ENCODE measurements at places on chromosomes 11 and 22.

DNA sequence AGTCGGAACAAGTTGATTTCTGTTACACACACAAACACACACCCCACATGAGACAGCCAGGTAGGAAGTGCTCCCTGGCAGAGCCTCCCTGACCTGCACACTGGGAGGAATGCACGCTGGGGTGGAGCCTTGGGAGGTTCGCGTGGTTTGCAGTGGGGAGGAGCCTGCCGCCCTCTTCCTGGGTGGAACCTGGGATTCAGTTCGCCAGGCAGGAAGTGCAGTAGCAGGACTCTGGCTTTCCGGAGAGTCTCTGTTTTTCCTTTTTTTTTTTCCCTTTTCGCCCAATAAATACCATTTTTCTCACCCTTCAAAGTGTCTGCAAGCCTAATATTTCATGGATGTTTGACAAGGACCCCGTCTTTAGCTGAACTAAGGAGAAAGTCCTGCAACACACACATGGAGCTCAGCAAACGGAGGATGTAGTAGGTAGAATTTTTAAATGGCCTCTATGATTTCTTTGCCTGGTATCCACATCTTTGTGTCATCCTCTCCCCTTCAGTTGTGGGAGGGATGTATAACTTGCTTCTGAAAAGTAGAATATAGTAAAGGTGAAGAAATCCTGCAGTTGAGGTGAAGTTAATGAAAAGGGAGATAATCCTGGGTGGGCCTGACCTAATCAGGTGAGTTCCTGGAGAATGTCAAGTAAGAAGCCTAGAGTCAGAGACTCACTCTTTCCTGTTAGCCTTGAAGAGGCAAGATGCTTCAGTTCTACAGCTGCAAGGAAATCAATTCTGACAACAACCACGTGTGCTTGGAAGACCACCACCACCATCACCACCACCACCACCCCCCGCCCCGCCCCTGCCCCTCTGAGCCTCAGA, 72.9 kb downstream of the PIWIL4 start:
- peak; percentile 61 for DNase-seq

- no peak for DNase-seq
Measured at GRCh38 chr11:2306452-2306823, 4.6 kb downstream of the TSPAN32 start.

DNA sequence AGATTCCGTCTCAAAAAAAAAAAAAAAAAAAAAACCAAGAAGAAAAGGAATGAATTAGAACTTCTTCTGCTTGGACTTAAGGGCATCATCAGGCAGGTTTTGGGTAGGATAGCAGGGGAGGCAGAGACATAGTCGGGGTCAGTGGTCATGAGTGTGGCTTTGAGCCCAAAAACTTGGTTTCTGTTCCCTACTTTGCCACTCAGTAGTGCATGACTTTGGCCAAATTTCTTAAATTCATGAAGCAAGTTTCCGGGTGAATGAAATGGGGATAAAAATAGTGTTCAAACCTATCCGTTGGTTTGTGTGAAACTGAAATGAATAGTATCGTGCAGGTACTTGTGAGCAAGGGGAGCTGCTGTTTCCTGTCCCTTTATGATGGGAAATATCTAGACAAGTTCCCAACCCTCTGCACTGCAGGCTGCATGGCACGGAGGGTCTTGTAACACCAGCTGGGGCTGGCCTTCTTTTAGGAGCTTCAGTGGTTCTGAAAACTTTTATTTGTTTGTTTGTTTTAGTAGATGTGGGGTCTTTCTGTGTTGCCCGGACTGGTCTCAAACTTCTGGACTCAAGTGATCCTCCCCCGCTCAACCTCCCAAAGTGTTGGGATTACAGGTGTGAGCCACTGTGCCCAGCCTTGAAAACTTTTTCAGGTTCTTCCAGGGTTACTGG, 18.4 kb downstream of the NEAT1 start:
- no peak for DNase-seq

- DNase-seq = no peak
Measured at GRCh38 chr11:36532941-36533601, 23.0 kb upstream of the TRAF6 start.

DNA sequence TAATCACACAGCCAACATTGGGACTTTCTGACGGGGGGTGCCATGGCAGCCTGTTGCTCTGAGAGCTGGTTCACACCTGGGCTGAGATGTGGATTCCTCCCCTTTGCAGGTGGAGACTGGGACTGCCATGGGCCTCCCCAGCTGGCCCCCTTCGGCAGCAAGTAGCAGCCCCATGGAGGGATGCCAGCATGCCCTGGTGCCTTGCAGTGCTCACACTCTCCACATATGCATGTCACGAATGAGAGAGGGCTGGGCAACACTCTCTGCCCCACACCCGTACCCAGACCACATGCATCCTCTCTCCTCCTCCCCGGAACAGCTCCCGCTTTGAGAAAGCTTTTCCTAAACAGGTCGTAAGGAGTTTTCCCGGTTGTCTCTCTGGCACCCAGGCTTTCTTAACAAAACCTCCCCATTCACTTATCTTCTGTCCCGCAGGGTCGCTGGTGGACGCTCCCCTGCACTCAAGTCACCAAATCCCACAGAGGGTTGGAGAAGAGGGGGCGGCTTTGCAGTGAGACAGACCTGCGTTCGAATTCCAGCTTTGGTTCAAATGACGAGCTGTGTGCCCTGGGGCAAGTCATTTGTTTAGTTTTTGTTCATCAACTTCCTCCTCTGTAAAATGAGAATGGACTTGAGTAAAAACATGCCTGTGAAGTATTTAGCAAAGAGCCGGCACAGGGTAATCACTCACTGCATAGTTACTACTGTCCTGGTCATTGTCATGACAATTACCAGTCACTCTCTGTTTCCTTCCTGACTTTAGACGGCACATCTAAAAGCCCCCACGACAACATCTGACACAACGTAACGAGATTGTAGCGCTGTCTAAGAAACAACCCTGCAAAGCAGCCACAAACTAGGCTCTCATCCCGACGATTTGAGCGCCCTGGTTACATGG, 231.3 kb upstream of the B3GAT1 start:
- DNase-seq = no peak

GRCh38 chr11:16737818-16738192, 642 bp upstream of the C11orf58 start:
- DNase-seq = no peak

DNA sequence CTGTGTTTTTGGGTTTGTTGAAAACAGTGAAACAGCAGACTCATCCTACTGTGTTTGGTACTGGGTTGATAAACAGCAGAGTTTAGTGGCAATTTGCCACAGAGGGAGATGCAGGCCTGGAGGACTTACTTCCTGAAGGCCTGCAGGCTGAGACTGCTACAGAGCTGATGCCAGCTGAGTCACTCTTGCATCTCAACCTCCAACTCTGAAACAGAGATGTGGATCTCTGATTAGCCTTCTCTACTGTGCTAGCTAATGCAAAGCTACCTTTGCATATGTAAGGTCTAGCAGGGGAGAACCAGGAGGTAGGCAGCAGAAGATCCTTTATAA, 14.3 kb downstream of the ATP5MG start:
- peak; percentile 73 for DNase-seq

DNA sequence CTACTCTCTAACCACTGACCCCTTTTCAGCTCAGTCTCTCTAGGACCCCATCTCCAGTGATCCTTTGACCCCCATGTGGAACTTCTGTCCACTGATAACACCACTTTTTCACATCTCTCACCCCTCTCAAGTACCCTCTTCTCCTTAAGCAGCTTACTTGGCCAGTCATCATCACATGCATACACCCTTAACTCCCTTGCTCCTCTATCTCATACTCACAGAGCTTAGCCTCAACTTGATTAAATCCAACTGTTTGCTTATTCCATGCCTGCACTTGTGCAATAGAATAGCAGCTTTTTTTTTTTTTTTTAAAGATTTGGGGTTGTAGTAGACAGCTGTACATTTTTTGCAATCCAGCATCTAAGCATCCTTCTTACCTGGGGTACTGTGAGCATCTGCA, 22.2 kb downstream of the AQP11 start:
- DNase-seq = no peak

GRCh38 chr22:46293577-46294260, 3.0 kb upstream of the GTSE1 start:
- DNase-seq = no peak

- peak; percentile 68 for DNase-seq
Measured at GRCh38 chr22:50599816-50600455, 657 bp upstream of the MAPK8IP2 start.

DNA sequence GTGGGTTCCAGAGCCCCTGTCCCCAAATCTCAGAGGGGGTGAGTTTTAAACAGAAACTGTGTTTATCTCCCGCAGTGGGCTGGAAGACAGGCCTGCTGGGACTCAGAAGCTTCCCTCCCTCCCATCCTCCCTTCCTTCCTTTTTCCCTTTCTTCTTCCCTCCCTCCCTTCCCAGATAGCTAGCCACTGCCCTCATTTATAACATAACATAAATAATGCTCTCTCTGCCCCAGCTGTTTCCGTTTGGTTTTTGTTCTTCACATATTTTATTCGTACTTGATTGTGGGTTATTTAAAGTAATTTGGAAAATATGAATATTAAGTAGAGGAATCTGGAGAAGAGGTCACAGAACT, 140.9 kb downstream of the TEAD1 start:
- DNase-seq = no peak

GRCh38 chr22:37659066-37659896, 758 bp downstream of the PDXP start:
- DNase-seq = no peak

DNA sequence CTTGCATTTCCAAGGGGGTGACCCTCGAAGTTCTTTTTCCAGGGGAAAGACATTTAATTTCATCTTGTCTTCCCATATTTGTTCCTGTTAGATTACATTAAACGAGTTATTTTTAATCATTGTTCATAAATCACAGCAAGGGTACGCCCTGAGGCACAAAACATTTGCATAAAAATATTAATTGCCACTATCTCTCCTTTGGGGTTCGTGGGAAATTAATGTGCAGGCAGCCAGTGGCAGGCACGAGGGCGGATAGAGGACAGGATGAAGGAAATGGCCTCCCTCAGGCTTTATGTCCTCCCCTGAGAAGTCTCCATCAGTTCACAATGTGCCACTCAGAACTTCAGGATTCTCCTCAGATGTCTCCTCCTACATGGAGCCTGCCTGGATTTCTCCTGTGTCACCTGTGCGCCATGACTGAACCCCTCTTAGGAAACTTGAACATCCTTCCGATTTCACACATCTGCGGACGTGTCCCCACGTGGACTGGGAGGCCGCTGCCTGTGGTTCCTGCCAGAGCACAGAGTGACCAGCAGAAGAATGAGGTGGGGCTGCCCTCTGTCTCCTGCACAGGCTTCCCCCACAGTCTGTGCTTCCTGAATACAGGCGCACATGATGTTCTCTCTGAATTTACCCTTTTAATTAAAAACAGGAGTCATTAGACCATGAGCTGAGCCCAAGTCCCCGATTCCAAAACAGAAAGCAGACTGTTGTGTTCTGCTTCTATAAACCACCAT, 1085.9 kb downstream of the TBC1D22A start:
- DNase-seq = no peak

DNA sequence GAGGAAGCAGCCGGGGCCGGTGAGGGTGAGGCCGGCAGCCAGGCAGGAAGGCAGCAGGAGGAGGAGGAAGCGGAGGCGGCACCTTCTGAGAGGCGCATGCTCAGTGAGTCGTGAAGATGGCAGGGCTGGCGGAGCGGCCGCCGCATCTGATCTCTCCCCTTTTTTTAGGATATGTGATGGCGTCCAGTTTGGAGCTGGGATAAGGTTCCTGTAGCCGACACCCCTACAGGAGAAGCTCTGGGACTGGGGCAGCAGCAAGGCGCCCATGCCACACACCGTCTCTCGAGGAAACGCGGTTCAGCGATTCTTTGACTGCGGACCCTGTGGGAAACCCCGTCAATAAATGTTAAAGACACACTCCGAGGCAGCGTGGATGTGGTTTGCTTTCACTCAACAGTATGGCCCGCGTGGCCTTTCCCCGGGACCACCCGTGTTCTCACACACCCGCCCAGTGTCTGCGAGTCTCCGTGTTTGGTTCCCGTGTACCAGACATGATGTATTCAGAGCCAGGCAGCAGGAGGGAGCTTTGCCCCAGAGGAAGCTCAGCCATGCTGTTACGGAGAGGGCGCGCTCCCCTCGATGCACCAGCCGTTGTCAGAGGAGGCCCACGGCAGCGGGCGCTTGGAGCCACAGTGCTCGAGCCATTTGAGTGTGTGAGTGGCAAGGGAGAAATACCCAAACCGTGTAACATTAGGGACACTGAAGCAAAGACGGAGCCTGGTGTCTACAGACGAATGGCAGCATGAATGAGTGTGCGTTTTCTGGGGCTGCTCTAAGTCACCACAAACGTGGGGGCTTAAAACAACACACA, 27.7 kb upstream of the PARVB start:
- no peak for DNase-seq

DNA sequence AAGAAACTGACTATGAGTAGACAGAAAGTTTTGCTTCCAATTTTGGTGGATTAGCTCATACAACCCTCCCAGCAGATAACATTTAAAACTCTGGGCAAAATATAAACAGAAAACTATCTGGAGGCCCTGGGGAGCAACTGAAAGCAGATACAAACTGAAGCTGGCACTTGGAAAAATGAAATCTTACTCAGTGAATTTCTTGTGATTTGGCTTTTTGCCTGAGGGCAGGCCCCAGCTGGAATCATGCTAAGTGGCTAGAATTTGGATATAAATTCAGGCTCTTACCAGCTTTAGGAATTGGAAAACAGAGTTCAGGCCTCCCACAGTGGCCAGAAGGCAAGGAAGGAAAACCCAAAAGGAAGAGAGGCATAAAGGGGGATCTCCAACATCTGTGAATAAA, 85.8 kb downstream of the EFCAB6 start:
- no peak for DNase-seq

GRCh38 chr11:5639953-5640352, 15.2 kb downstream of the TRIM34 start:
- DNase-seq = no peak

GRCh38 chr22:43922123-43922522, 1.5 kb upstream of the PNPLA3 start:
- DNase-seq = peak; percentile 43

DNA sequence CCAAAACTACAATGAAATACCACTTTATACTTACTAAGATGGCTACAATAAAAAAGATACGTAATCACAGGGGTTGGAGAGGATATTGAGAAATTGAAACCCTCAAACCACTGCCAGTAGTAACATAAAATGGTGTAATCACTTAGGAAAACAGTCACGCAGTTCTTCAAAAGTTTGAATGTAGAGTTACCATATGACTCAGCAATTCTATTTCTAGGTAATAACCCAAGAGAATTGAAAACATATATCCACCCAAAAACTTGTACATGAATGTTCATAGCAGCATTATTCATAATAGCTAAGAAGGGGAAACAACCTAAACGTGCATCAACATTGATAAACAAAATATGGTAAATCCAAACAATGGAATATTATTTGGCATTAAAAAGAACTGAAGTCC, 24.4 kb upstream of the PSMA1 start:
- DNase-seq = no peak

GRCh38 chr11:71309611-71310010, 57.2 kb upstream of the SHANK2 start:
- peak; percentile 12 for DNase-seq

- DNase-seq = peak; percentile 84
Measured at GRCh38 chr11:67640021-67640757, 626 bp upstream of the TBX10 start.

- no peak for DNase-seq
Measured at GRCh38 chr11:91104237-91104636, 881.4 kb upstream of the CHORDC1 start.

- no peak for DNase-seq
Measured at GRCh38 chr11:94739331-94739730, 28.8 kb upstream of the AMOTL1 start.

GRCh38 chr22:45254789-45255278, 14.1 kb upstream of the KIAA0930 start:
- DNase-seq = no peak

GRCh38 chr11:126098204-126098769, 35.6 kb upstream of the CDON start:
- DNase-seq = no peak
